Caudate nucleus (tissue), 63 donors: ENCODE measurements at places on chromosomes 5 and 9.

- no peak for DNase-seq
These were observed 18.6 kb upstream of the NOTCH1 start for GRCh38 chr9:136564379-136564988.

DNA sequence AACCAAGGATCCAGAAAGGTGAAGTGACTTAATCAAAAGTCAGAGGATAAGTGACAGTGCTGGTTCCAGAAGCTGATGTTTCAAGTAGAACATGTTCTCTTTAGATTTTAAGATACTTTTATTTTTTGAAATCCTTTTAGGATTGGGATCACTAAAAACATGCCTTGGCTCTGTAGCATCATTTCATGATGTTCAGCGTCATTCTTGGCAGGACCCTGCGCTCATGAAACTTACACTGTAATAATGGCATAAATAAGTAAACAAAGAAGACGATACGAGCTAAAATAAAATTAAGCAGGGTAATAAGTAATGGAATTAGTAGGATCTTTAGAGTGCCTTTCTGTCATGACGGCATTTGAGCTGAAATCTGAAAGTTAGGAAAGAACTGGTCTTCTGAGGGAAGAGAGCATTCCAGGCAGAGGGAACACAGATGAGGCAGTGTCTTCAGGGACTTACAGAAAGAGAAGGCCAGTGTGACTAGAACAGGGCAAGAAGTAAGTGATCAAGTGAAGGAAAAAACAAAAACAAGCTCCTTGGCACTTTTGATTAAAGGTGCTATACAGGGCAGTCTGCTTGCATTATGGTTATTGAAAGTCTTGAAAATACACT, 19.9 kb downstream of the CTNNA1 start:
- DNase-seq = no peak

GRCh38 chr5:6743161-6743560, 29.9 kb downstream of the TENT4A start:
- no peak for DNase-seq

GRCh38 chr5:134355681-134356080, 11.3 kb downstream of the CDKL3 start:
- no peak for DNase-seq

- DNase-seq = no peak
These were observed 908.7 kb upstream of the CDH9 start for GRCh38 chr5:27947088-27947487.

- peak; percentile 70 for DNase-seq
These were observed 948 bp upstream of the FAM53C start for GRCh38 chr5:138336952-138337684.

- no peak for DNase-seq
These were observed 13.3 kb downstream of the NR5A1 start for GRCh38 chr9:124493794-124494479.

GRCh38 chr5:116035123-116035522, 2.9 kb downstream of the ARL14EPL start:
- no peak for DNase-seq

DNA sequence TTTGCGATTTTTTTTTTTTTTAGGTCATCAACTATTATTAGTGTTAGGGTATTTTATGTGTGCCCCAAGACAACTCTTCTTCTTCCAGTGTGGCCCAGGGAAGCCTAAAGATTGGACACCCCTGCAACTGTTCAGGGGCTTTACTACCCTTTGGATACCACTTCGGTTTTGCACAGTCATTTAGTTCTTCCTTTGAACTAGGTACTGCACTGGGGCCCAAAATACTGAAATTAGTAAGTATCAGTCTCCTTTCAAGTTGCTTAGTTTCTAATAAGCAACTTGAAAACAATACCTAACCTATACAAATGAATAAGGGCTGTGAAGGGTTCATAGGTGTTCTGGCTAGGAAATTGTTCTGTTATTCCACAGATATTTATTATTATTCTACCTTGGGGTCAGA, 45.3 kb downstream of the CWC27 start:
- no peak for DNase-seq

DNA sequence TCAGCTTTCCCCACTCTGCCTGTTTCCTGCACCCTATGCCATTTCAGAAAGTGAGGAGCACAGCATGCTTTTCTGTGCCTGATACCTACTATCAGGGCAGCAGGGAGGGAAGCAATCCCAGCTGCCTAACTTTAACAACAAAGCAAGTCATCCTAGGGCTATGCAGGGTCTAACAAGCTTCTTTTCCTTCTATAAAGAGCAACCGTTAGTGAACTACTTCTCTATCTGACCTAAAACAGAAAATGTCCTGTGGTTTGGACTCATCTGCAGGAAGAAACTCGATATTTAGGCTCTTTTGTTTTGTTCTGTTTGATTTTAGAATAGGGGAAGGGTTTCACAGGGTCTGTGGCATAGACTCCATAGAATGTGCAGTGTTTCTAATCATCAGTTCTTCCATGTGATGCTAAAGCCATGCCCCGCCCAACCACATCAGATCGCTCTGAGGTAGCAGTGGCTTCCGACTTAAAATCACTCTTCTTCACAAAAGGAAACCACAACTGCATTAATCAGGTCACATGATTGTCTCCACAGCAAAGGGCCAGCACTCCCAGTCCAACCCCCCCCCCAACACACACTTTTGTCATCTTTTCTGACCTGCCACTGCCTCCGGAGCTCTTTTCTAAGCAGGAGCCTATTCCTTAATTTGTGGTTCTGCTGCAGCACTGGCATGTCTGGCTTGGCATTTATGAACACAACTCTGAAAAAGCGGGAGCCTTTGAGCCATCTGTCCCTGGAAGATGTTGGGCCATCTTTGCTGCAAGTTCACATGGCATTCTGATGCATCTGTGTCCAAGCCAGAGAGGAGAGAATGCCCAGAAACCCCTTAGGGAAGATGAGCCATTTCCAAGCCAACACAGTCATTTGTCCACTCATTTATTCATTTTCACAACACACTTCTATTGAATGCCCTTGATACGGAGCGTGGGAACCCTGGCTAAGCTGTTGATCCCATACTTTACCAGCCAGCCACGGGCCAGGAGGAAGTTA, 71.6 kb downstream of the CFAP90 start:
- no peak for DNase-seq

DNA sequence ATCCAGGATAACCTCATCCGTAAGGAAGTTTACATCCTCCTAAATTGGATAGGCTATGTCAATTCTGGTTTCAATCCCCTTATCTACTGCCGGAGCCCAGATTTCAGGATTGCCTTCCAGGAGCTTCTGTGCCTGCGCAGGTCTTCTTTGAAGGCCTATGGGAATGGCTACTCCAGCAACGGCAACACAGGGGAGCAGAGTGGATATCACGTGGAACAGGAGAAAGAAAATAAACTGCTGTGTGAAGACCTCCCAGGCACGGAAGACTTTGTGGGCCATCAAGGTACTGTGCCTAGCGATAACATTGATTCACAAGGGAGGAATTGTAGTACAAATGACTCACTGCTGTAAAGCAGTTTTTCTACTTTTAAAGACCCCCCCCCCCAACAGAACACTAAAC, 1.3 kb downstream of the ADRB2 start:
- DNase-seq = no peak

- DNase-seq = no peak
These were observed 38.1 kb downstream of the BASP1 start for GRCh38 chr5:17255471-17256021.

GRCh38 chr5:153937661-153938060, 101.0 kb downstream of the FAM114A2 start:
- DNase-seq = no peak

DNA sequence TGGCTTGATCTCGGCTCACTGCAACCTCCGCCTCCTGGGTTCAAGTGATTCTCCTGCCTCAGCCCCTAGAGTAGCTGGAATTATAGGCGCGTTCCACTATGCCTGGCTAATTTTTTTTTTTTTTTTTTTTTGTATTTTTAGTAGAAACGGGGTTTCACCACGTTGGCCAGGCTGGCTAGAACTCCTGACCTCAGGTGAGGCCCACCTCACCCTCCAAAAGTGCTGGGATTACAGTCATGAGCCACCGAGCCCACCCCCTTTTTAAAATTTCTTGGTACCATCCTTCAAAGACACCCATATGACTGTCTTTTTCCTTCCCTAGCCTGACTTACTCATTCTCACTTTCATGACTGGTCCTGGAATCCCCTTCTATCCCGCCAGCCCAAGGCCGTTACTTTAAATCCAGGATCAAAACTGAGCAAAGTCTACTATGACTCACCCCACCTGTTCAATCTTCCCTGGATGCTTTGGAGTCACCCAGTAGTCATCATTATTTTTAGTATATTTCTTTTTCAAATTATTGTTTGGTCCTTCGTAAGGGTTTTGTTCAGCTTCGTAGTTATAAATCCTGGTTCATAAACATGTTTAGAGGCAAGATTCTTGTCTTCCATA, 1.2 kb upstream of the TBCA start:
- no peak for DNase-seq

DNA sequence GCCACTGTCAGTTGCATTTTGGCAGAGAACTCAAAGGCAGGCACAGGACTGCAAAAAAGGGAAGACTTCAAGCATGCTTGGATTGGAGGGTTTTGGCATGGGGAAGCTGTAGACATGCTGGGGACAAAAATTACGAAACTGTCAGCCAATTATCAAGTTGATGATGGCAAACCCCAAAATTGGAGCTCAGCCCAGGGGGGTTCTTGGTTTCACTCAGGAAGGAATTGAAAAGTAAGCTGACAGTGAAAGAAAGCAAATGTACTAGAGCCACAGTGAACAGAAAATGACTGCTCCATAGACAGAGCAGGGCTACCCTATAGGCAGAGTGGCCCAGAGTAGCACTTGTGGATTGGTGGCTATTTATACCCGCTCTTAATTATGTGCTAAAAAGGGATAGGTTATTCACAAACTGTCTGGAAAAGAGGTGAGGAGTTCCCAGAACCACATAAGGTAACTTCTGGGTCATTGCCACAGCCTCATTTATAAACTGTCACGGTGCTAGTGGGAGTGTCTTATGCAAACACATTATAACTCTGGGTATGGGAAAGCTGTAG, 14.6 kb upstream of the CFAP95 start:
- no peak for DNase-seq
